ENCODE measurements at places on chromosomes 5 and 9. TPM values are rescaled to one million over a fixed set of nuclear protein-coding genes. Genes with fewer than 3 reads are reported as not detected.

Gene ZNF169
- polyA plus RNA-seq = 5.8 TPM

Gene CERCAM
- 1.1 TPM for polyA plus RNA-seq

Gene ADAMTSL1
- polyA plus RNA-seq = 1.1 TPM

Gene SMU1
- polyA plus RNA-seq = 25.4 TPM

Gene NR3C1
- polyA plus RNA-seq = 2.2 TPM

Gene ERAP2
- polyA plus RNA-seq = not detected

Gene ZDHHC11
- 11.4 TPM for polyA plus RNA-seq

Gene OTP
- not detected for polyA plus RNA-seq

Gene PSMB7
- polyA plus RNA-seq = 388 TPM

Gene PRPF4
- 27.4 TPM for polyA plus RNA-seq

Gene OR1J2
- not detected for polyA plus RNA-seq

Gene RPL35
- 2,116 TPM for polyA plus RNA-seq

Gene LIX1
- polyA plus RNA-seq = 1.1 TPM

Gene STPG3
- not detected for polyA plus RNA-seq

Gene PCDHGC5
- 0.51 TPM for polyA plus RNA-seq

Gene CDC20B
- polyA plus RNA-seq = 0.28 TPM

Gene PCDHGA3
- 0.26 TPM for polyA plus RNA-seq

Gene PCDHGA1
- polyA plus RNA-seq = 0.50 TPM

Gene NOL8
- polyA plus RNA-seq = 12.6 TPM

Gene SPOCK1
- 30.9 TPM for polyA plus RNA-seq

Gene FCN2
- polyA plus RNA-seq = not detected

Gene IL4
- polyA plus RNA-seq = not detected

Gene CMYA5
- 0.30 TPM for polyA plus RNA-seq

Gene FSD1L
- 38.5 TPM for polyA plus RNA-seq

Gene PCDH12
- not detected for polyA plus RNA-seq

Gene TYRP1
- polyA plus RNA-seq = not detected

Gene SPATA31D4
- not detected for polyA plus RNA-seq

Measured in neural cell (in vitro differentiated cells).